ENCODE measurements at places on chromosomes 6 and 20.

GRCh38 chr6:108633436-108633835, 72.7 kb downstream of the FOXO3 start:
- DNase-seq: no peak

DNA sequence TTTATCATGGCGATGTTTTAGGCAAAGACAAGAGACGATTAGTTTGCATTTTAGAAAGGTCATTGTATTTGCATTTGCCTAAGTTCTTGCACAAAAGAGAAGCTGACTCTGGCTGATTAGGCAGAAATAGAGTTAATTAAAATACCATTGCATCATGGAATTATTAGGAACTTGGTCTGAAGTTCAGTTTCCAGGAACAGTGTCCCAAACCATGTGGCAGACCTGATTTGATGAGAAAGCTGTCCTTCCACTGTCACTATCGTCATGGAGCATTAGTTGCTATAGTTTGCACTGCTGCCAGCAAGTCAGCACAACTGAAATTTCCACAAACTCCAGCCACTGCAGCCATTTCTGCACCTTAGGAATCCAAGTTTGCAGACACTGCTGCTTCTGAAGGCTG, 24.3 kb upstream of the MCUR1 start:
- no peak for DNase-seq

GRCh38 chr20:18258126-18258860, 30.0 kb upstream of the ZNF133 start:
- DNase-seq: no peak

GRCh38 chr6:44698602-44699001, 311.1 kb downstream of the CDC5L start:
- DNase-seq: no peak

- no peak for DNase-seq
Measured at GRCh38 chr20:22288957-22289356, 295.4 kb downstream of the FOXA2 start.

DNA sequence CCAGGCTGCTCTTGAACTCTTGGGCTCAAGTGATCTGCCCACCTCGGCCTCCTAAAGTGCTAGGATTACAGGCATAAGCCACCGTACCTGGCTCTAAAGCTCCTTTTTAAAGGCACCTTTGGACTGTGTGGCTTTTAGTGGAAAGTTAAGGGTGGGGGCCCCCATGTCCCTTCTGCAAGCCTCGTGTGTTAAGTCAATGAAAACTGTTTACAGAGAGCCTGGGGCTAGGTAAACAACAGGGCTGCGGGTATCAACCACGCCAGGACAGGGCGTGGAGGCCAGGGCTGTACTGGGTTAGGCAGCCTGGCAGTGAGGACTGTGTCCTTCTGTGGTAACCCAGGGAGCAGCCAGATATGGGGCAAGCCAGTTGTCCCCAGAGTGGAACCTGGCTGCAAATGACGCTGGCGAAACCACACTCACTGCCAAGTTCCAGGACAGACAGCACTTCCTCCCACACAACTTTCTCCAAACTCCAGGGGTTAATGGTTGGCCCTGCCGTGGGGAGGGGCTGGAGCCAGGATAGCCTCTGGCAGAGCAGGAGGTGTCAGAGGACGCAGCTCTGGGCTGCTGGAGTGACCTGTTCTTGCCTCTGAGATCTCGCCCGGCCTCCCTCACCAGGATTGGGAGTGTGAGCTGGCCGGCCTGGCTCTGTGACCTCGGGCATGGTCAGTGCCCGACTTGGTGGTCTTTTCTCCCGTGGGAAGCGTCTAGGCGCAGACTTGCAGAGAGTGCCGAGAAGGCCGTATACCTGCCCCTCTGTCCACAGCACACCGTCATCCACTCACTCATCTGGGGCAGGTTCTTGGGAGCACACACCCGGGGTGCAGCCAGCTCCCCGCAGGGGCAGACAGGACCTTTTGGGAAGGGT, 3.2 kb downstream of the SLC17A9 start:
- no peak for DNase-seq

GRCh38 chr6:84774157-84774984, 10.0 kb upstream of the TBX18 start:
- DNase-seq: peak; percentile 62

- DNase-seq: peak; percentile 95
Measured at GRCh38 chr6:53734473-53735299, 60.1 kb upstream of the LRRC1 start.

GRCh38 chr20:33803921-33804337, 7.2 kb upstream of the CHMP4B start:
- DNase-seq: peak; percentile 60

DNA sequence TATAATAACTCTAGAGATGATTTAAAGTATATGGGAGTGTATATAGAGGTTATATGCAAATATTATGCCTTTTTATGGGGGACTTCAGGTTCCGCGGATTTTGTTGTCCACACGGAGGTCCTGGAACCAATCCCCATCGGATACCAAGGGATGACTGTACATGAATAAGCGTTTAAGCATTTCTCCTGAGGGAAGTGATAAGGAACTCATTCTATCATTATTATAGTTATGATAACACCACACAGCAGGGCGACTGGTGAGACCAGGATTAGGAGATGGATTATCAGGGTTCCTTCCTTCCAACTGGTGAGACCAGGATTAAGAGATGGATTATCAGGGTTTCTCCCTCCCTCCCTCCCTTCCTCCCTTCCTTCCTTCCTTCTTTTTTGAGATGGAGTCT, 6.6 kb downstream of the ECI2 start:
- peak; percentile 59 for DNase-seq

- DNase-seq: no peak
Measured at GRCh38 chr6:133274813-133275212, 33.7 kb downstream of the EYA4 start.

DNA sequence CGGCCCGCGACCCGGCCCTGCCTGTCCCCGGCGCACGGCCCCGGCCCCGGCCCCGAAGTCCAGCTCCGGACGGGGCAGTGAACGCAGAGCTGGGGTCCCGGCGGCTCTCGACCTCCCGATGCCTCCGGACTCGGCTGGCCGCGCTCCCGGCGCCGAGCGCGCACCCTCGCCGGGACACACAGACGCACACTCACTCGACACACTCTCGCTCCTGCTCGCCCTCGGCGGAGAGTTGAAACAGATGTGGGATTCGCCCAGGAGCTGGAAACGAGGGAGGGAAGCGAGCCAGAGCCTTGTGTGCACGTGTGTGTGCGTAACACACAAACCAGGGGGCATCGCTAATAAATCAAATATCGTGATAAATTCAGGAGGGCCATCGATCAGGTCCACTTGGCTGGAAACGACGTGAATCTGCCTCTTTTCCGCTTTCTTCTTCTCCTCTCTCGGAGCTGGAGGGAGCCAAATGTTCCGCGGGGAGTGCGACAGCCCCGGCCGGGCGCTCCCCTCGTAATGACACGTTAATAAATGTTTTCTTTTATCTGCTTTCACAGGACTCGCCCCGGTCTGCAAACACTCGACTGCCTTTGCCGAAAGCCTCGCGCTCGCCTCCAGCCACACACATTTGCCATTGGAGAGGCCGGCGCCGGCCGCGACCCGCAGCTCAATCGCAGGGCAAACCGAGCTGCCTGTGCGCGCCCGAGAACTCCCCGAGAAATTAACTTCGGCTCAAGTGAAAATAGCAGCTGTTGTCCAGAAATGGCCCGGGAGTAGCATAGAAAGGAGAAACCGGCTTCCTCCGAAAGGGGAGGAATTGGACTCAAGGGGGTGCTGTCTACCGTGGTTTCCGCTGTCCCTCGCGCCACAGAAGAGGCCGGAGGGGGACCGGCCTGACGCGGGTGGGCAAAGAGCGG, 828 bp upstream of the SULF2 start:
- DNase-seq: peak; percentile 84

- no peak for DNase-seq
Measured at GRCh38 chr6:105744815-105745214, 341.3 kb upstream of the PRDM1 start.

- no peak for DNase-seq
Measured at GRCh38 chr20:44196271-44196670, 9.3 kb upstream of the JPH2 start.

DNA sequence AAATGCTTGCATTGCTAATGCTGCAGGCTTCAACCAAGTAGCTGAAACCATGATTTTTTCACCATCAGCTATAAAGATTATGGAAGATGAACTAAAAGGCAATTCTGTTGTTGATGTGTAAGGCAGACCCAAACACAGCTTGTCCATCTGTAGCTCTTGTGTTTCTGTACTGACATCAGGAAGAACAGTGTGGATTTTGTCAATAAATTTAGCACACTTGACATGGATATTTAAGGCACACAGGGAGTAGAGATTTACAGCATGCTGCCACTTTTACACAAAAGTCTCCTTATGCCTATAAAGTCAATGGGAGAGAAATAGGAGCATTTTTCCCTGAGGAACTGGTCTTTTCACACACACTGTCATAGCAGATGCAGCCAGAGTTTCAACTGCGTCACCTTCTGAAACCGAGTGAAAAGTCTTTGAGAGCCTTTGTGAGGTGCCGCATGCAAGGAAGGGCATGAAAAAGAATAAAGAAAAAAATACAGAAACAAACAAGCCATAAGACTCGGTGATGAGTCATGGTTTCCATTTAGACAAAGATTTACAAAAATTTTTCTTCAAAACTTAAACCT, 261.4 kb upstream of the TFAP2D start:
- no peak for DNase-seq

GRCh38 chr20:47280228-47280627, 76.3 kb downstream of the ZMYND8 start:
- no peak for DNase-seq

All from EL (cell line).